ENCODE measurements at places on chromosomes 5 and 9.

DNA sequence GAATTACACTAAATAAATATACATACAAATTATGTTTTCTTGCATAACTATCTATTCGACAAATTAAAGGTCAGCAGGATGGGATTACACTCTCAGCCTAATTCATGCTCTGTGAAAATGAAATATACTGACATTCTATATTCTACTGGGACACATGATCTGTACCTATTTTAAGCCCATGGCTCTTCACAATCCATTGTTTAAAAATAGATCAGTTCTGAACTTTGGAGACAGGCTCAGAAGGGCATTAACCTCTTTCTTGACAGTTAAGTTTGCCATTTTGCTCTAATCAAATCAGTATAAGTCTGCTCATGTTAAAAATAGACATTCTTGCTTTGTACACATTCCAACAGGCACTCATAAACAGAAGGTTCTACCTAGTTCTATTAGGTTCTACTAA lies 361.2 kb downstream of the HCN1 start:
- no peak for DNase-seq

GRCh38 chr9:132409828-132410528 lies at the start of gene CFAP77:
CFAP77 (plus strand) TSS chr9:132410211; CDS start chr9:132410272, 61 bp downstream.
- DNase-seq, result peak; percentile 38

GRCh38 chr5:39191216-39191615 lies 28.1 kb downstream of the FYB1 start:
- DNase-seq, result no peak

GRCh38 chr9:76657265-76657664 lies 107.0 kb upstream of the PCA3 start:
- DNase-seq, result peak; percentile 34

- DNase-seq, result no peak
Observed at GRCh38 chr9:87435189-87435880, 62.3 kb upstream of the DAPK1 start.

- DNase-seq, result no peak
Observed at GRCh38 chr9:17057729-17058128, 77.1 kb upstream of the CNTLN start.

GRCh38 chr5:132298298-132299212 lies 4.4 kb downstream of the SLC22A4 start:
- DNase-seq, result peak; percentile 41

- peak; percentile 54 for DNase-seq
Observed at GRCh38 chr5:153952893-153953292, 85.8 kb downstream of the FAM114A2 start.

DNA sequence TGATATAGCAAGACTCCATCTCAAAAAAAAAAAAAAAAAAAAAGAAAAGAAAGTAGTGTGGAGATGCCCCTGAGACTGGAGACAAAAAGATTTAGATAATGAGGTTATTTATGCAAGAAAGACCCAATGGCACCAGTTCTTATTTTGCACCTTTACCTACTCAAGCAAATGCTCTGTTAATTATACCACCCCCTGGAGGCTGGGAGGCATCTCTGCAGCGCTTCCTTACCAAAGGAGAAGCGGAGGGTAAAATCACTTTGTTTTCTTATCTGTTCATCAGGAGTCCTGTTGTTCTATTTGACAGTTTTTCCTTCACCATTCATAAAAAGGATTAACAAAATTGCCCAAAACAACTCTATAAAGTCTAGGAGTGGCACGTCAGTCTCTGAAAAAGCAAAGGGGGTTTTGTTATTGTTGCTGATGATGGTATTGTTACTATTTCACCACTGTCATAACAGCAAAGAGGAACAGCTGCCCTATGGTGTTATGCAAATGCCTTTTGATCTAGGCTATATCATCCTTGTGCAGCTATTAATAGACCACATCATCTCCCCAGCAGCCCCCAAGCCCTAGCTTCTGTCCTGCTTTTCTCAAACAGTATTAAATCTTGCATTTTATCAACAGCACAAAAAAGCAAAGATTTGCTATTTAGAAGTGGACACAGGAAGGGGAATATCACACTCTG lies 174.0 kb downstream of the PALM2AKAP2 start:
- DNase-seq, result no peak

- no peak for DNase-seq
Observed at GRCh38 chr9:107919263-107919662, 429.7 kb upstream of the KLF4 start.

DNA sequence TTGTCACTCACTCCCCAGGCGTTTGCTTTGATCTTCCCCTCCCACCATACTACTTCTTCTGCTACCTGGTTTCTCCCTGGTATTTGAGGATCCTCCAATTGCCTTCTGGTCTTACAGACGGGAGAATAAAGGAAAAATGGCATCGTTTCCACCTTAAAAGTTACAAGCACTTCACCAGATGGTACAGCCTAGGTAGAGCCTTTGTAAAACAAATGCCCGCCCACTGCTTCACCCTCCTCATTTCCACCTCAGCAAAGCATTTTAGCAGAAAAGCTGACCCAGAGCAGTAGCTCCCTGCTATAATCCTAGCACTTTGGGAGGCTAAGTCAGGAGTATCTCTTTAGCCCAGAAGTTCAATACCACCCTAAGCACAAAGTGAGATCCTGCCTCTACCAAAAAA lies 5.1 kb upstream of the ANXA2R start:
- DNase-seq, result no peak

GRCh38 chr5:134837530-134838181 lies 8.1 kb upstream of the C5orf24 start:
- peak; percentile 21 for DNase-seq

DNA sequence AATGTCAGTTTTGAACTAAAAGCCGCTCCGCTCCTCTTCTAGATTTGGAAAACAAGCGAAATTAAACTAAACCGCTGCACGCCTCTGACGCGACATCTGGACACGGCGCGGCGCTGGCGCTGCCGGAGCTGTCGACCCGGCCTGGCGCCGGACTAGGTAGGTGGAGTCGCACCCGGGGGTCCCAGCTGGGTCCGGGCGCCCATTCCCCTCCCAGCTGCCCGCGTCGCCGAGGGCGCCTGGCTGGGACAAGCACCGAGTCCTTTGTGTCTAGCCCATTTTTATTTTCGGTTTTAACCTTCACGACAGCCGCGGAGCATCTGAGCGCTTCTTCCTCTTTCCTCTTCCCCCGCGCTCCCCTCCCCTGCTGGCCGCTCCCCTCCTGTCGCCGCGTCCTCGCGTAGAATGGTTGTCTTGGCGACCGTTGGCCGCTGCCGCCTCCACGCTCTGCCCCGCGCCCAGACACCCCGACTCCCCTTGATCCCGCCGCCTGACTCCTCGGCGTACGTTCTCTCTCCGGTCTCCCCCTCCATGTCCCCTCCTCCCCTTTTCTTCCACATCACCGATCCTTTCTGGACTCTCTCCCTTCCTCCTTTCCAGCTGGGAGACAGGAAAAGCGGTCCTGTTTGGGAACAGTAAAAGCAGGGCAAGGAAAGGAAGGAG lies 545 bp downstream of the CDKN2B-AS1 start:
- DNase-seq, result peak; percentile 73

- peak; percentile 83 for DNase-seq
Observed at GRCh38 chr9:70639853-70640814, 225.7 kb upstream of the KLF9 start.

DNA sequence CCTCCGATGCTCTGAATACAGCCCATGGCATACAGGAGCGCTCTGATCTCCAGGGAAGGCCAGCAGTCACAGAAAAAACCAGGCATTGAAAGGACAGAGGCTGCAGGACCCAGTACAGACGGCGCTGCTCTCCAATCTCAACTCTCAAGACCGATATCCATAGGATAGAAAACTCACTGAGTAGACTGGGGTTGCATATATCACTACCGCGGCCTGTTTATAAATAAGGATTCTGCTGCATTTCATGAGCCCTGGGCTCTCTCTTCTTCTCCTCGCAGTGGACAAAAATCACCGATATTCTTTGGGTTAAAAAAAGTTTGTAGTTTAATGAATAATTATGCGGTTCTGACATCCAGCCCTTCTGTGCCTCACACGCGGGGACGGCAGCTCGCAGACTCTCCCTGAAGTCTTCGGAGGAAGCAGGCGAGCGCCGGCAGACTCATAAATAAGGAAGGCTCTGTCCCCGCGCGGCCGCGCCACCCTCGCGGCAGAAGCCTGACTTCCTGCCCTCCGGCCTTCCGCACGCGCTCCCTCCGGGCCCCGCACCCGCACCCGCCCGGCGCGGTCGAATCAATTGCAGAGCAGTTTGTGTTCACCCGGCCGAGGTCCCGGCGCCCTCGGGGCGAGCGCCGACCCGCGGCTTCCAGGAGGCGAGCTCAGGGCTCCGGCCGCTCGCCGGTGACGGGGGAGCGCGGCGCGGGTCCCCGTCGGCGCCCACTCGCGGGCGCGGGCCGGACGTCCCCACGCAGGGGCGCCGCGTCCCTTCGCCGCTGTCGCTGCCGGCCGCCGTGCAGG lies at the start of gene FAM78A:
FAM78A (minus strand) TSS at position 417 of the 795 bp plus-strand sequence; CDS start at position 86, 331 bp downstream.
- peak; percentile 21 for DNase-seq

- DNase-seq, result no peak
Observed at GRCh38 chr9:25939126-25939525, 260.9 kb upstream of the TUSC1 start.

- no peak for DNase-seq
Observed at GRCh38 chr5:135990528-135991255, 35.9 kb upstream of the LECT2 start.

GRCh38 chr5:55682071-55682470 lies 30.1 kb downstream of the SLC38A9 start:
- no peak for DNase-seq

- DNase-seq, result no peak
Observed at GRCh38 chr9:10721301-10721700, 108.5 kb upstream of the PTPRD start.

- DNase-seq, result no peak
Observed at GRCh38 chr9:135329571-135330306, 149.8 kb upstream of the PPP1R26 start.

- no peak for DNase-seq
Observed at GRCh38 chr5:84115727-84116126, 269.0 kb downstream of the EDIL3 start.

DNA sequence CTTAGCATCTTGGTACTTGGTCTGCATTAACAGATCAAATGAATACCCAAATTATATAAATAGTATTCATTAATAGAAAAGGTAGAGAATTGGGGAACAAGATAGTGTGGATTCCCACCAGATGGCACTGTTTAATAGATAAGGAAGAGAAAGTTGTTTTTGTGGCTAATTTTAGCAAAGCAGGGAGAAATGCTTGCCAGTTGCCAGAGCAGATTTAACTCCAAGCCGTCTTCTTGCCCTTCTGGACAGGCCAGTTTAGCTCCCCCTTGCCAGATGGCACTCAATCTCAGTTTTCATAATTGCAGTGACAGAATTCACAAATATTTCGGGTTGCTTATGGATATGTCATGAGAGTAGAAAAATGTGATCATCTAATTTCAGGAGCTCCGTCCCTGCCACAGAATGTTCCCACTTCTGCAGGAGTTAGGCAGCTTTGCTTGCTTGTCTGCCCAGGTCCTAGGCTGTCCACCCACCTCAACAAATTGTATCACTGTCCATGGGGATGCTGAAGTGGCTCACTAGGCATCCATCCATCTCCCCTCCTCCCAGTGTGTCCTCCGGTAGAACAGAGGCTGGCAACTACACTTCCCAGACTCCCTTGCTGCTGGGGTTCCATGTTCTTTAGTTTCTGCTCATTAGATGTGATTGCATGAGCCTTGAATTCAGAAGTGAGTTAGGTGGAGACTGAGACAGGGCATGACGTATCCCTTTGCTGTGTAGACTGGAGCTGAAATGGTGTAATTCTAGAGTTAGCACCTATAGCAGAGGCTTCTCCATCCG lies 11.8 kb upstream of the HEXB start:
- no peak for DNase-seq

- DNase-seq, result no peak
Observed at GRCh38 chr5:132530946-132531345, 12.4 kb downstream of the IL5 start.

DNA sequence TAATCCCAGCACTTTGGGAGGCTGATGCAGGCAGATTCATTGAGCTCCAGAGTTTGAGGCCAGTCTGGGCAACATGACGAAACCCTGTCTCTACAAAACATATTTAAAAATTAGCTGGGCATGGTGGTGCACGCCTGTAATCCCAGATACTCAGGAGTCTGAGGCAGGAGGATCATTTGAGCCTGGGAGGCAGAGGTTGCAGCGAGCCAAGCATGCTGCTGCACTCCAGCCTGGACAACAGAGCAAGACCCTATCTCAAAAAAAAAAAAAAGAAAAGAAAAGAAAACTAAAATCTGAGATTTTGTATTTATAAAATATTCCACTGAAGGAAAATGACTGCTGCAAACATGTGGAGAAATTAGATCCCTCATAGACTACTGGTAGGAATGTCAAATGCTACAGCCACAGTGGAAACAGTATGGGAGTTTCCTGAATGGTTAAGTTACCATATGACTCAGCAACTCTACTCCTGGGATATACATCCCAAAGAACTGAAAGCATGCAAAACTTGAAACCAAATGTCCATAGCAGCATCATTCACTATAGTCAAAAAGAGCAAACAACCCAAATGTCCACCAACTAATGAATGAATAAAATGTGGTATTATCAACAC lies 106.1 kb downstream of the UBAP2 start:
- peak; percentile 62 for DNase-seq

GRCh38 chr5:76331126-76331525 lies 72.0 kb upstream of the IQGAP2 start:
- DNase-seq, result no peak

DNA sequence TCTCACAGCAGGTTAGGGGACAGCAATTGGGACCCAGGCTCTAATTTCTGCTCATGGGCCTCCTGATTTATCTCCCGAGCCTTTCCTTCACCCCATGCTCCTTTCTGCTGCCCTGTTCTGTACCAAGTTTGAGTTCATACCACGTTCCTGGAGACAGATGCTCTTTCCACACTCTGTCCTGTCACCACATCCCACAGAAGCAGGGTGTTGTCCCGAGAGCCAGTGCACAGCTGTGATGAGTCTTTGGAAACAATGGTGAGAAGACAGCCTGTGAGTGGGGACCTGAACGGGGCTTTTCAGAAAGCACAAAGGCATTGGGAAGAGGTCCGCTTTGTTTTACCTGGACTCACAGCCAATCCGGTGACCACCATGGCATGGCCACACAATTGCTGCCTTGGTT lies 17.4 kb downstream of the WDR31 start:
- no peak for DNase-seq

GRCh38 chr9:100689635-100690034 lies 111.8 kb downstream of the CAVIN4 start:
- no peak for DNase-seq

- DNase-seq, result no peak
Observed at GRCh38 chr5:135723491-135723890, 111.0 kb upstream of the SLC25A48 start.

GRCh38 chr5:8060953-8061429 lies 192.0 kb downstream of the MTRR start:
- no peak for DNase-seq
